ENCODE measurements at places on chromosomes 3 and 15.

GRCh38 chr15:60480149-60480548 is 1.2 kb upstream of the ICE2 start:
- no peak for DNase-seq

DNA sequence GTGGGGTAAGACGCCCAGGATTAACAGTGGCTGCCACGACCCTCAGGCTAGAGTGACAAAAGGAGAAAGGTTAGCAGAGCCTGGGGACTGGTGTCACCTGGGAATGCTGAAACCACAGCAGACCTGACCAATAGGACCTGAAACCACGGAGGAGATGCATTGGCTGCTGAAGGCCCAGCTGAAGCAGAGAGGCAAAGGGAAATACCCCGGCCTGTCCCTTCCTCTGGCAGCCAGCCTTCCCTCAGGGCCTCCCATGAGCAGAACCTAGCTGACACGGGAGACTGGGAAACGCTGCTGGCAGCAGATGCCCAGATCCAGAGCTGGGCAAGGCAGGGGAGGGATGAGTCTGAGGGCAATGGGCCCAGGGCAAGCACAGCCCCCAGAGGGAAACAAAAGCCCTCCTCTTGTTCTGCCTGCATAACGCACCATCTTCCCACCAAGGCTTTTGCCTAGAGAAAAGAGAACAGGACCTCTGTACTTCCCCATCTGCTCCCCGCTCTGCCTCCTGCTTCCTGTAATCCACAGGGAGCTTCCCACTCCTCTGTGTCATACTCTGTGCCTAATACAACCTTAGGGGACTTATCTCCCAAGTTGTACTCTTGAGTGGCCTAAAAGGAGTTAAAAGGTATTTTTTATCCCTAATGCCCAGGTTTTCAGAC is 216.2 kb downstream of the ABHD5 start:
- DNase-seq: no peak

DNA sequence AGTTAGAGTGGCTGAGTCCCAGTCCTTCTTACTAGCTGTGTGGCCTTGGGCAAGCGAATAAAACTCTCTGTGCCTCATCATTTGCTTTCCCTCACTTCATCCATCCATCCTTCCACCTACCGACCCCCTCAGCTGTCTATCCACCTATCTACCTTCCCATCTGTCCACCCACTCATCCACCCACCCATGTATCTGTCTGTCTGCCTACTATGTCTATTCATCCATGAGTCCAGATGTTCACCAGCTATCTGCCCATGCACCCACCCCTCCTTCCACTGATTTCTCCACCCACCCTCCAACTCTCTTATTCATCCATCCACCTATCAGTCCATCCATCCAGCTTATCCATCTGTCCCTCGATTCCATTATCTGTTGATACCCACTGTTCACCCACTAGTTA is 60.4 kb upstream of the ATP2B2 start:
- no peak for DNase-seq

DNA sequence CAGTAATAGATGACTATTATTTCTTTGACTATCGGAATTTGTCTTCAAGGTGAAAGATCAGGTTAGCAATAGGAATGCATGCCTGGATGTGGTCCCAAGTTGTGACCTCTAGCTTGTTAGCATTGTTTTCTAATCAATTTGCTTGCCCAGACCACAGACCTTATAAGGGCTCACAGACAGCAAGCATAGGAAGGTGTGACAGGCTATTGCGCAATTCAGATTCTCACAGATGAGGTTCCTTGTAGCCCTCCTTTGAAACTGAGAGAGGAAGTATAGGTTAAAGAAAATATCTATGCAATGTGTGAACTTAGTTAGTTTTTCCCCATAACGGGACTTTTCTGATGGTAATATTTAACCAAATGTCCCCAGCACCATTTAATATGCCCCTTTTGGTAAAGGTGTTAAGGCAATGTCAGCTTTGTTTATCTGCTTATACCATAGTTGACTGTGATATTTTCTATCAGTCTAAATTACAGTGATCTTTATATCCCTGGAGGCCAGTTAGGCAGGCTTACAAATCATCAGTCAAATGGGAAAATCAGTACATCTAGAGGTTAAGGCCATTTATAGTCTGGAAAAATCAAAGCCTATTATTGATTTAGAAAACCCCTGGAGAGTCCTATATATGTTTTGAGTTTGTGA is 168.1 kb upstream of the MBNL1 start:
- DNase-seq: no peak

- DNase-seq: no peak
Measured at GRCh38 chr15:78739996-78740903, 71.0 kb downstream of the ADAMTS7 start.

DNA sequence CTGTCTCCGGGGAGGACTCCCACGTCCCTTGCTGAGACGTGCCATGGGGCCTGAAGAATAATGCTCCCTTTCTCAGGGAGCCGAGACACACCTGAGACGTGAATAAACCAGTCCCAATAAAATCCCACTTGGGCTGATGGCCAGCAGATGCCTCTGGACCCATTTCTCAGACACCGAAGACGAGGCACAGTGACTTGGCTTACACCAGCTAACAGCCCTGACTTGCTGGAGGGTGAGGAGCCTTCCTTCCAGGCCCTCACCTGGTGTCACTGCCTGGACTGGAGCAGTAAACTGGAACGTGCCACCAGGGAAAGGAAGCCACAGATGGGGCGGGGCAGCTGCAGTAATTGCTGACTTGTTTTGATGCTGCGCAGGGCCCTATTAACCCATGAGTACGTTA is 189.7 kb downstream of the PDZRN3 start:
- no peak for DNase-seq

DNA sequence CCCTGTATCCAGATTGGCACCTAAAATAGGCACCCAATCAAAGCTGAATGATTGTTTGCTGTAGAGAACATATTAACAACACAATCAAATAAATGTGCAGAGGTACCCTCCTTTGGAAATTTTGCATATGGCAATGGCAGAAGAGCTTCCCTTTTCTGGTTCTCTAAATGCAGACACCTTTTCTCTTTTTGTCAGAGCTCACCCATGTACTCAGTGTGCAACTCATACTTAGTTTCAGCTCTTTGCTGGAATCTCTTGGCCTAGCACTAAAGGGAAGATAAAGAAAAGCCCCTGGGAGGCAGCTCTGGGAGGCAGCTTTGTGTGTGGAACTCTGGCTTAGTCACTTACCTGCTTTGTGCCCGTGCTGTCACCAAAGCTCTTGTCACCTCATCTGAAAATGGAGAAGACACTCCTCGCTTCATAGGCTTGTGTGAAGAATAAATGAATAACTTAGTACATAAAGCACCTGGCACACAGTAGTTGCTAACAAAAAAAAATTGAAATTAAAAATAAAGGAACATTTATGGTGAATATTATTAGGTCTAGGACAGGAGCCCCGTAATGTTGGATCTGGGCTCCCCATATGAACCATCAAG is 28.8 kb downstream of the ST6GAL1 start:
- DNase-seq: no peak

GRCh38 chr3:154236331-154236730 is 88.0 kb downstream of the DHX36 start:
- no peak for DNase-seq

DNA sequence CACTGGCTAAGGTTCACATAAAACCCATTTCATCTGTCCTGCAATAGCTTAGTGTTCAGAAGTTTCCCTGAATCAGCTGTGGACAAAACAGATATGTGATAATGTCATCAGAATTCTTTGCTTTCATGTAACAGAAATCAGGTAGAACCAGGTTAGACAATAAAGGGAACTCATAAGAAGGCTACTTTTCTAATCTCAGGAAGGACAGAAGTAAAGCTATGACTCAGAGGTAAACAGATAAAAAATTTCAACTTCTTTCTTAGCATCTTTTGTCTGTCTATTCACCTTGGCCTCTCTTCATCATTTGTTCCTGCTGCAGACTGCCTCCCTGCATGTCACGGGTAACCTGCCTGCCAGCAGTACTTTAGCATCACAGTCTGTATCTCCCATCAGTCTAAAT is 643.1 kb downstream of the MECOM start:
- DNase-seq: no peak

- no peak for DNase-seq
Measured at GRCh38 chr3:133058831-133059230, 20.6 kb downstream of the TMEM108 start.

GRCh38 chr15:66931768-66932633 is 133.4 kb upstream of the SMAD3 start:
- DNase-seq: no peak

GRCh38 chr3:117820658-117821299 is 1111.2 kb downstream of the TUSC7 start:
- no peak for DNase-seq

DNA sequence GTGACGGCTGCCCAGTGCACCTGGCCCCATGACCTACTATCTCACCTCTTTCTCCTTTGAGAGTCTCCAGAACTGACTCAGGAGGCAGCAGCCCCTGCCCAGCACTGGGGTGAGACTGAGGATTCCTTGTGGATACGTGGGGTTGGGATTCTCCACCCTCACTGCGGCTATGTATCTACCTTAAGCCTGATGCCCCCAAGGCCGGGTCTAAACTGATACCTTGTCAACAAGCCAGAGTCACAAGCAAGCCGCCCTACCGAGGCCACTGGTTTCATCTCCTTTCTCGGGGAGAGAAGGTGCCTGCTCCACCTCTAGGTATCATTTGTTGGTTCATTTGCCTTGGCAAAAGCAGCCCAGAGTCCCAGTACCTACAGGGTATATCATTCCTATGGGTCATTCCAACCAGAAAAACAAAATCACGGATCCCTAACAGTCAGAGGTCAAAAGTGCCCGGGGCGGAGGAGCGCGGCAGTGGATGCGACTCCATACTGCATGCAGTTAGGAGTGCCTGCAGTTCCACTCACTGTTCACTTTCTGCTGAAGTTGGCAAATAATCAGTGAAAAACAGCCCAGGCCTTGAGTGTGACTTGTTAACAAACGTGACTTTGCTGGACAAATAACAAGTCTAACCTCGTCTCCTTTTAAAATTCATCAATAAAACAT is 47.5 kb downstream of the ABTB1 start:
- DNase-seq: no peak

DNA sequence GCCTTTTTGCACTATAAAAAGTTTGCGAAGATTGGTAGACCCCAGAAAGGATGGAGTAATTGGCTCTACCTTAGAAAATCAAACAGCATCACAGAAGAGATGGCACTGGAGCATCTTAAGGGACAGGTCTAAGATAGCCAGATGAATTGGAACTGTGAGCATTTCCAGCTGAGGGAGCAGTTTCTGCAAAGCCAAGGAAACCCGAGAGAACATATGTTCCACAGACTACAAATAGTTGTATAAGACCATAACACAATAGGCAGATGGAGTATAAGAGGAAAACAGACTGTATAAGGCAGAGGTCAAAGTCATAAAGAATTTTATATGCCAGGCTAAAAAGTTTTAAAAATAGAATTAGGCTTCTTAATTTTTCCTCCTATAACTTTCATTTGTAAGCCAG is 46.0 kb downstream of the TSC22D2 start:
- DNase-seq: no peak

- no peak for DNase-seq
Measured at GRCh38 chr3:39080026-39080425, 27.4 kb downstream of the GORASP1 start.

DNA sequence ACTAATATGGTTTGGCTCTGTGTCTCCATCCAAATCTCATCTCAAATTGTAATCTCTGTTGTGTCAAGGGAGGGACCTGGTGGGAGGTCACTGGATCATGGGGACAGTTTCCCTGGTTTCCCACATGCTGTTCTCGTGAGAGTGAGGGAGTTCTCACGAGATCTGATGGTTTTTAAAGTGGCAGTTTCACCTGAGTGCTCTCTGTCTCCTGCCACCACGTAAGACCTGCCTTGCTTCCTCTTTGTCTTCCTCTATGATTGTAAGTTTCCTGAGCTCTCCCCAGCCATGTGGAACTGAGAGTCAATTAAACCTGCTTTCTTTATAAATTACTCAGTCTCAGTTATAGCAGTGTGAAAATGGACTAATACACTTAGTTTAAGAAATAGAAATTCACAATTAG is 228.9 kb downstream of the CD47 start:
- no peak for DNase-seq

DNA sequence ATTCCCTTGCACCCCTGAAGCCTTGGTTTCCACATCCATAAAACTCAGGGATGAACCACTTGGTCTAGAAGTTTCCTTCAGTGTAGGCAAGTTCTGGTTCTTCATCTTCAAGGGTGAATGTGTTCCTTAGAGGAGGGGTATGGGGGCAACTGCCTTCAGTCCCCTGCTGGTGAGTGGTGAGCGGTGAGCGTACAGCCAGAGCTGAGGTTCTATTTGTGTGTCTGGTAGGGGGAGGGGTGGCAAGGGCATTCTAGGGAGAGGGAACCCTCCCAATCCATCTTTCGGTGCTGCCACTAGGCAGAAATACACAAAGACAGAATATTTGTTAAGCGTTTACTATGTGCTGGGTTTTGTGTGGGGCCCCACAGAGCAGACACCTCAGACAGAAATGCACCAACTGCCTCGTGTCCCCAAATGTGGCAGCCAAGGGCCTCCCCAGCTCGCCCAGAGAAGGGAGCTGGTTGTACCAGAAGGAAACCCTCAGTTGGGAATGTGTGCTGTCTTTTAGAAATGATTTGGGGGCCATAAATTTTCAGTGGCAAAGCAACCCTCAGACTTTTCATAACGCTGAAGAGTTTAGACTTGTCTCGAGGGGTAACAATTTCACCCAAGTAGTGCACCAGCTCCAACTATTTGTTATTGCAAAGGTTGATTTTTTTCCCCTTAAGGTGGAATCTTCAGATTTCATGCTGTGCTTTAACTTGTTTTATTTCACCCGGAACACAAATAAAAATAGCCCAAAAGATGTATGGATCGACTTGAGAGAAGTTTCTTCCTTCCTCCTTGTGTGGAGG is 137.6 kb downstream of the FBLN2 start:
- DNase-seq: no peak

DNA sequence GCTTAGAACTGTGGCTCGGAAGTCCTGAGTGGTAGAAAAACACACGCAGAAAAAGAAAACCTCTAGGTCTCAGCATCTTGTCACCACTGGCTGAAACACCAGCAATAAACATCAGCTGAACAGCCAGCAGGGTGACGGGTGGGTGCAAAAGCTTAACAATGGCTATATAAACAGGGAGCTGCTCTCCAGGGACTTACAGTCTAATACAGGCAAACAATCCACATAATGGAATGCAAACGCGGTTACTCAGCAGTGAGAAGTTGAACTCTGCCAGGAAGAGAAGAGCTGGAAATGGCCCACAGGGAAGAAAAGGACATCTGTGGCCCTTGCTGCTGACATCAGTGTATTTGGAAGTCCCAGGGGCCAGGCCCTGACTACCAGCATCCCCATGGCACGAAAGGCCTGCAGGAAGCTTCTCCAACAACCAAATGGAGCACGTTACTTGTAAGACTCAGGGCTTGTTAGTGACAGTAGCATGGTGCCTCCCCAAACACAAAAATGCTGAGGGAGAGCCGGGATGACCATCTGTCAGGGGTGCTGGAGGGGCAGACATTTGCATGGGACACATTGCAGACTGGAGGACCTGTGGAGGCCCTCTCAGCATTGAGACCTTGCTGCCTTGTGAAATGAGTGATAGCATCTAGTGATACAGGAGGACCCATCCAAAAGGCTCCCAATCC is 3.0 kb downstream of the HEG1 start:
- no peak for DNase-seq

- DNase-seq: no peak
Measured at GRCh38 chr3:190585805-190586630, 72.1 kb downstream of the IL1RAP start.
